ENCODE measurements at places on chromosomes 2 and 18. TPM values are rescaled to one million over a fixed set of nuclear protein-coding genes. Genes with fewer than 3 reads are reported as not detected.

The VWC2L gene
- polyA plus RNA-seq = not detected

The KCNIP3 gene
- 9.4 TPM for polyA plus RNA-seq

The DHRS9 gene
- 0.54 TPM for polyA plus RNA-seq

The COL6A3 gene
- 229 TPM for polyA plus RNA-seq

The CDH2 gene
- 4.5 TPM for polyA plus RNA-seq

DNA sequence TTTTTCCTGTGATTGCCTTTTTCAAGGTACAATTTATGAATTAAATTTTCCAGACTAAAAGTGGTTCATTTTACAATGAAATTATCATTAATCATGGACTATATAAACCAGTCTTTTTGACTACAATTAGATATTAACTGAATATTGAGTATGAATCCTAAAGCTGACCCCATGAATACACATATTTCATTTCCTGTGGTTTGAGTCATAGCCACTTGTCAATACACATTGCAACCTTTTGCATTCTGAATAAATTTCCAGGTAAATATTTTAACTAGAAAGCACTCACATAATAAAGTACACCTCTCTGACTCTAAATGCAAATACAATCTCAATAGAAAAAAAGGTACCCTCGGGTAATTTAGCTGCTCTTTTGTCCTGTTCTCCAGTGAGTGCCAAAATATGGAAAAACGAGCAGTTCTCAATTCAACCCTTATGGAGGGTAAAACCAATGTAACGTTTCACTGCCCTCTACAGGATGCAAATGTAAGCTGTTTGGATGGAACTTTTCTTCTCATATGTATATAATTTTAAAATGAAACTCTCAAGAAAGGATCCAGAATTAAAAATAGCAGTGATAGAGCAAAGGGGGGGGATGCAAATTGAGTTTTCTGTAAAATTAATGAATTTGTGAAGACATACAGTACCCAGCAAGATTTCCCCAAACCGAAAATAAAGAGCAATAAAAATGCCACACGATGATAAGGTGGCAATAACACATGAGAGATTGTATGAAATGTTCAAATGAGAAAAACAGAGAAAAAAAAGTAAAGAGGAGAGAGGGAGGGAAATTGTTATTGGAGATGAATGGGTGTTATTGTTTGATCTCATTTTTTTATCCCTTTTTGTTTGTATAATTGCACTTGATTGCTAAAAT, 1795.7 kb upstream of the PIK3C3 start:
- peak; percentile 23 for DNase-seq

- no peak for DNase-seq
Measured at GRCh38 chr18:8411492-8411891, 197.7 kb upstream of the RAB12 start.

GRCh38 chr2:132415915-132416722, 486 bp upstream of the GPR39 start:
- DNase-seq = peak; percentile 82

Data from muscle of back (tissue), 13 donors.